Neural cell (in vitro differentiated cells): ENCODE measurements at places on chromosomes 16 and 17. TPM values are rescaled to one million over a fixed set of nuclear protein-coding genes. Genes with fewer than 3 reads are reported as not detected.

NATD1 gene
- polyA plus RNA-seq = 2.5 and 2.8 TPM in 2 replicates

SSTR5 gene
- not detected in 2 replicates for polyA plus RNA-seq

CHST4 gene
- polyA plus RNA-seq = not detected in 2 replicates

G6PC1 gene
- not detected in 2 replicates for polyA plus RNA-seq

CHST5 gene
- 0.84 and 2.7 TPM in 2 replicates for polyA plus RNA-seq

SLC25A19 gene
- polyA plus RNA-seq = 9.6 and 13.8 TPM in 2 replicates

WBP2 gene
- 21.4 and 21.7 TPM in 2 replicates for polyA plus RNA-seq

ZNF200 gene
- 20.8 and 23.0 TPM in 2 replicates for polyA plus RNA-seq

TIMM22 gene
- polyA plus RNA-seq = 16.0 and 16.7 TPM in 2 replicates

UTS2R gene
- polyA plus RNA-seq = not detected in 2 replicates

OR1F1 gene
- 2.5 and 2.7 TPM in 2 replicates for polyA plus RNA-seq

NSF gene
- polyA plus RNA-seq = 92.5 and 98.6 TPM in 2 replicates
